ENCODE measurements at places on chromosomes 2 and 18. TPM values are rescaled to one million over a fixed set of nuclear protein-coding genes. Genes with fewer than 3 reads are reported as not detected.

Gene CDH19
- not detected for total RNA-seq

Gene FNDC4
- not detected for total RNA-seq

Gene SERPINB11
- not detected for total RNA-seq

Gene CHRNG
- total RNA-seq: not detected

Gene ACOXL
- total RNA-seq: not detected

Gene TFPI
- not detected for total RNA-seq

Gene DSG1
- not detected for total RNA-seq

Gene RFTN2
- total RNA-seq: not detected

Gene IL36A
- not detected for total RNA-seq

Data from activated naive CD8-positive, alpha-beta T cell treated with anti-CD3 and anti-CD28 coated beads for 36 hours (primary cell).